Inflammatory macrophage treated with lipopolysaccharide for 4 hours (primary cell): ENCODE measurements at places on chromosomes 2 and 18.
A peak's percentile ranks its signal among the peaks of the same experiment; 100 is the strongest.

DNA sequence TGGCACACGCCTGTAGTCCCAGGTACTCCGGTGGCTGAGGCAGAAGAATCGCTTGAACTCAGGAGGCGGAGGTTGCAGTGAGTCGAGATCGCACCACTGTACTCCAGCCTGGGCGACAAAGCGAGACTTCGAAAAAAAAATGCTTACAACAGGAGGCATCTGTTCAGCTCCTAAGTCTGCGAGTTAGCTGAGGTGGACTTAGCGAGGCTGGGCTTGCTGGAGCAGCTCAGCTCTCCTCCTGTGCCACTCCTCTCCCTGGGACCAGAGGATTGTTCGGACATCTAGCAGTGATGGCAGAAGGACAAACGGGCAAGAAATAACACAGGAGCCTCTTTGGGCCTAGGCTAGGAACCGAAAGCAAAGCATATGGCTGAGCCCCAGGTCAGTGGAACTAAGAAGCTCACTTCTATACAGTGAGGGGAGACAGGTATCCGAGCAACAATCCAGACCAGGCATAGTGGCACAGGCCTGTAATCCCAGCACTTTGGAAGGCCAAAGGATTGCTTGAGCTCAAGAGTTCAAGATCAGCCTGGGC is 260.1 kb downstream of the GLI2 start:
- DNase-seq = no peak

DNA sequence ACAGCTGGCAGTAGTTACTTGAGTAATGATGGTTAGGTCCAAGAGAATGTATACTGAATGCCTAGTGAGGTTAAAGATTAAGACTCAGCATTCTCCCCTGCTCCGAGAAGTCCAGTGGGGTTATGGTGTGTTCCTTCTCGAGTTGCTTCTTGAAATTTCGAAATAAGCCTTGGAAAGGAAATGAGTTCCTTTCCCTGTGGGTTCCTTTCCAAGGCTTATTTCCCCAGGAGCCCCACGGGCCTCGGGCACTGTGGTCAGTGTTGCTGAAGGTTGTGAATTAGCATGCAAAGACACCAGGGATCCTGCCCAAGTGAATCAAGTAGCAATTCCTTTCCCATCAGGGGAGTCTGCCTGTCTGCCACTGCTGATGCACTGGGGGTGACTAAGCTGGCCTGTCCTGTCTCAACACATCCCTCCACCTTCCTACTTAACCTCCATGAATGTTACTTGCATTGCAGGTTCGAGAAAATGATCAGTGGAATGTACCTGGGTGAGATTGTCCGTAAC is 53.6 kb downstream of the HK2 start:
- no peak for DNase-seq

DNA sequence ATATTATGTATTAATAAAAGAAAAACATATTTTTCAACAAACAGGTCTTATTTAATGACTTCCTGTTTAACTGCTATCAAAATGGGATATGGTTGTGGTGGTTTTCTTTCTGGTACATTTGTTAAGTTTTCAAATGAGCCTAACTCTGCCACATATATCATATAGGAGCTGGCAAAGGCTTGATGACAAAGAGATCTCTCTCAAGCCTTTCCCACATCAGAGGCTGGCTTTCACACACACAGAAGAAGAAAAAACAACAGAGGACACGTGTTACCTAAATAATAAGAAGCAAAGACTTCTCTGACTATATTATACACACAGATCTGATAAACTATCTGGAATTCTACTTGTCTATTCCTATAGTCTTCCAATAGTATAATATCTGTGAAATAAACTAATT is 46.1 kb downstream of the CFAP36 start:
- no peak for DNase-seq

DNA sequence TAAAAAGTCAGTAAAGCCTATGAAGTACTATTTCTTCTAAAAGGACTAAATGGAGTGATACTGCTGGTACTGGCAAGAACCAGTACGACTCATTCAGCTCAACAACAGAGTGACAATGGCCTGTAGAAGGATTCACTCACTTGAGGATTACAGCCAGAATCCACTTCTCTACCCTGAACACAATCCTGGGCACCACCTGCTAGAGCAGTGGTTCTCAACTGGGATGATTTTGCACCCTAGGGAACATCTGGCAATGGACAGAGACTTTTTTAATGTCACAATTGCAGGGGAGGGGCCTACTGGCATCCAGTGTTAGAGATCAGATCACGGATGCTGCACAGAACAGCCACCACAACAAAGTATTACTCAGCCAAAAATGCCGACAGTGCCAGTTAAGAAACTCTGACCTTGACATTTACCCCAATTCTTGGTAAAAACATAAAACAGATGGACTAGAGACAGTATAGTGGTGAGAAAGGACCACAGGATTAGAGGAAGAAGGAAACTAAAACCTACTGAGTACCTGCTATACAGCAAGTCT is 5.0 kb downstream of the SPIRE1 start:
- DNase-seq = peak; percentile 28

DNA sequence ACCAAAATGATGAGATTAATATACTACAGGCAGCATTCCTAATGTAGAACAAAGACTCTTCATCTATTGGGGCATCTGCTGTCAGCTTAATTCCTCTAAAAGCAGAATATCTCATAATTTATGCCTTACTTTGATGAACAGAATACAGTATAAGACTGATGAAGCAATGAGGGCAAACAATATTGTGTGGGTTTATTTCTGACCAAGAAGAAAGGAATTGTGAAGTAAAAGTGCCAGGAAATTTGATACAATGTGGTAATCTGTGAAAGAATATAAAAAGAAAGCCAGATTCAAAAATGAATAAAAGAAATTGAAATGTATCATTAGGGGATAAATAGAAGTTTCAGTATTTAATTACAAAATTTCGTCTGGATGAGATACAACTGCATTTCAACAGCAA is 78.8 kb upstream of the TTC21B start:
- DNase-seq = no peak
